ENCODE measurements at places on chromosomes 2 and 18. TPM values are rescaled to one million over a fixed set of nuclear protein-coding genes. Genes with fewer than 3 reads are reported as not detected.

DNAH7 gene
- 0.08 TPM for polyA plus RNA-seq

PPP3R1 gene
- polyA plus RNA-seq, result 5.5 TPM

SIX2 gene
- 0.47 TPM for polyA plus RNA-seq

HOXD12 gene
- polyA plus RNA-seq, result not detected

MALL gene
- 7.9 TPM for polyA plus RNA-seq

KIF3C gene
- polyA plus RNA-seq, result 13.4 TPM

RPRD1A gene
- polyA plus RNA-seq, result 28.3 TPM

FEV gene
- not detected for polyA plus RNA-seq

FBXO36 gene
- 3.4 TPM for polyA plus RNA-seq

DPP10 gene
- 2.0 TPM for polyA plus RNA-seq

ELOA2 gene
- polyA plus RNA-seq, result not detected

ANKRD30BL gene
- 0.05 TPM for polyA plus RNA-seq
